C1 segment of cervical spinal cord (tissue), 14 donors: ENCODE measurements at places on chromosomes 11 and 22.

DNA sequence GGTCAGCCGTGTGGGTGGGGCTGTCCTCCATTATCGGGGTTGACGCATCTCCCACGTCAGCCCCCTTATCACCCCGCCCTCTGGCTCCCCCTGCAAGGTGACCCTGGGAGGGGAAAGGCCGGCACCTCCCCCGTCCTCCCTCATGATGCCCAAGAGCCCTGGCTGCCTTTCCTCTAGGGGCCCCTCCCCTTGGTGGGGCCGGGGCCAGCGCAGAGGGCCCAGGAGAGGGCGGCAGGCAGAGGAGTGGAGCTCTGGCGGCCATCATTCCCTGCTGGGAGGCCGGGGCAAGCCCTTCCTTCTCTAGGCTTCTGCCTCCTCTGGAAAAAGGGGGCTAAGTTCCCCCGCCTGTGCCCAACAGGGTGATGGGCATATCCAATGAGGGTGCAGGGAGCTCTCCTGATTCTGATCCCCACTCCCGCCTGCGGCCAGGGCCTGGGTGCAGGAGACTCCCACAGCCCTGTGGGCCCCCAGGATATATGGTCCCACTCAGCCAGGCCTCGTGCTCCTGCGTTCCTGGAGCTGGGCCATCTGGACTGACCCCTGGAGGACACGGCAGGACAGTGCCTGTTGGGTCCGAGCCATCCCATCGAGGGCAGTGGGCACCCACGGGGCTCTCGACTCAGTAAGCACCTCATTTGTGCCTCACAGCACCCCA, 12.3 kb downstream of the MYRF start:
- DNase-seq, result no peak

GRCh38 chr22:38467904-38468442, at the start of gene KDELR3:
Gene KDELR3, plus strand, starts transcription at chr22:38468096. Its CDS starts 138 bp downstream, at chr22:38468234.
- DNase-seq, result no peak

DNA sequence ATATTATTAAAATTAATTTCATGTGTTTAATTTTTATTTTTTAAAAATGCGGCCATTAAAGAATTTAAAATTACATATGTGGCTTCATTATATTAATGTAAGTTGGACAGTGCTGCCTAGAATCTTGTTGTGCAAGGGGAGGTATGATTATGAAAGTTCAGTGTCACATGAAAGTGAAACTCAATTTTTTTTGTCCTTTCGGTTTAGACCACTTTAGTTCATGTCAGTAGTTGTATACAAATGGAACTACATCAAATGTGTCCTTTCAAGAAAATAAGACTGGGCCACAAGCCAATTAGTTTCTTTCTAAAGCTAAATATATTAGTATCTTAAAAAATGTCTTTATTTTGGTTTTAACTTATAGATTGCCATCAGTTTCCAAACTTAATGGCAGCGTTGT, 35.7 kb downstream of the TBCEL start:
- DNase-seq, result no peak

GRCh38 chr11:72584939-72585597, 89.2 kb downstream of the PDE2A start:
- DNase-seq, result no peak

GRCh38 chr11:118606157-118606843, 1.1 kb upstream of the PHLDB1 start:
- DNase-seq, result no peak

DNA sequence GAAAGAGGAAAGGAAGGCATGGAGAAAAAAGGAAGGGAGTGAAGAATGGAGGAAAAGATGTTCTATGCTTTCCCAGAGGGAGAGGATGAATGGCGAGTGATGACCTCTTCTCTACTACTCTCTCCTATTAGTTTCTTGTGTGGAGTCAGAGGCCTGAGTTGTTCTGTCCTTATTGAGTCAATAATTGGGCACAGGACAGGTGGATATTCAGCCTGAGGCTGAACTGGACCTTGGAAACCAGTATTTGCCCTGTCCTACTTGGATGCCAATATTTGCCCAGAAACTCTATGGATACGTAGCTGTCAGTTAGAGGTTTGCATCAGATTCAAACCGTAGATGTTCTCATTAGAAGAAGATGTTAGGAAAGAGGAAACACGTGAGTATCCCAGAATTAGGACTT, 17.6 kb upstream of the SWAP70 start:
- DNase-seq, result no peak

DNA sequence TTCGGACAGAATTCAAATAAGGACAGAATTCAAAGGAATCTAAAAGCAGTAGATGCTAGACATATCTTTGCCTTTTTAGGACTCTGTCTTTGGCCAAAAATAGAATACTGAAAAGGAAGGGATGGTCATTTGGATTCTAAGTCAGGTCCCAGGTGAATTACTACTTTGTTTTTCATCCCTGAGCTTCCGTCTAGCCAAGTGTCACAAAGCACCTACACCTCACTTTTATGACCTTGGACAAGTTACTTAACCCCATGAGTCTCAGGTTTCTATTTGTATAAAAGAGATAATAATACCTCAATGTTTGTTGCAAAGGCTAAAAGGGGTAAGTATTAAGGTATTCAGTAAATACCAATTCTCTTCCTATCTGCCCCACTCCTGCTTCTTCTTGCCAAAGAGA, 7.3 kb downstream of the KIF18A start:
- no peak for DNase-seq
